Caki2 (cell line): ENCODE measurements at places on chromosomes 16 and 17. TPM values are rescaled to one million over a fixed set of nuclear protein-coding genes. Genes with fewer than 3 reads are reported as not detected.
A peak's percentile ranks its signal among the peaks of the same experiment; 100 is the strongest.

Gene CCDC200
- total RNA-seq = not detected in 2 replicates

Gene HSD17B2
- not detected in 2 replicates for total RNA-seq

Gene CCDC78
- total RNA-seq = 4.5 and 10.3 TPM in 2 replicates

Gene KRTAP4-5
- total RNA-seq = not detected in 2 replicates

Gene ANKRD11
- 48.0 and 56.3 TPM in 2 replicates for total RNA-seq

Gene KCNG4
- not detected in 2 replicates for total RNA-seq

Gene NDRG4
- total RNA-seq = 72.1 and 115 TPM in 2 replicates

Gene RNF157
- 12.9 and 18.2 TPM in 2 replicates for total RNA-seq

Gene GRIN2C
- total RNA-seq = 0.51 and 1.3 TPM in 2 replicates

Gene ACSM5
- 3.2 and 8.0 TPM in 2 replicates for total RNA-seq

Gene HES7
- 5.3 TPM in 1 of 2 replicates, not detected in the other for total RNA-seq

Gene MMP2
- 0.51 TPM in 1 of 2 replicates, not detected in the other for total RNA-seq

Gene KRT33A
- total RNA-seq = not detected in 2 replicates

Gene CLEC18C
- not detected in 2 replicates for total RNA-seq

Gene ABCA6
- total RNA-seq = not detected in 2 replicates

Gene GPR142
- not detected in 2 replicates for total RNA-seq

Gene SLC5A11
- not detected in 2 replicates for total RNA-seq

Gene AIPL1
- total RNA-seq = not detected in 2 replicates

Gene KCNH6
- total RNA-seq = 0.09 TPM in 1 of 2 replicates, not detected in the other

DNA sequence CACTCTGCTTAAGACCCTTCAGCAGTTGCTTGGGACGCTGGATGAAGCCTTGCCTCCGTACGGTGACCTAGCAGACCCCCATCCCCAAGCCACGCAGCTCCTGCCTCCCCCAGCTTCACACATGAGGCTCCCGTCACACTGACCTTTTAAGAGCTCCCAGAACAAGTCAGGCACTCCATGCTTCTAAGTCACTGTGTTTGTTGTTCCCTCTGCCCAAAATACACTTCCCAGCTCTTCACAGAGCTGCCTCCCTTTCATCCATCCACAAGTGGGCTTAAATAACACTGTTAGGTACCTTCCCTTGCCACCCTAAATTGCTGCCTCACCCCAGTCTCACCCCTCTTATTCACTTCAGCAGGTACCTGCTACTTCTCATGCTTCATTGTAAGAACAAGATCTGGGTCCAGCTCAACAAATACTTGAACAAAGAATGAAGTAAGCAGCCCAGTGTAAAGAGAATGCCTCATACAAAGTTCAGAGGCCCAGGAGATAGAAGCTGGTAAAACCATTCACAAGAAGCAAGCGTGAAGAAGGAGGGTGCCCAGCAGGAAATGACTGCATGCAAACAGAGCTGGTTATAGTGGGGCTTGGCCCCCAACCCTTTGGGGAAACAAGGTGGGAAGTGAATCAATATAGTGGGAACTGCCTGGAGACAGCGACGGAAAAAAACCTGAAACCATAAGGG lies 5.8 kb downstream of the ZC3H7A start:
- DNase-seq = no peak

DNA sequence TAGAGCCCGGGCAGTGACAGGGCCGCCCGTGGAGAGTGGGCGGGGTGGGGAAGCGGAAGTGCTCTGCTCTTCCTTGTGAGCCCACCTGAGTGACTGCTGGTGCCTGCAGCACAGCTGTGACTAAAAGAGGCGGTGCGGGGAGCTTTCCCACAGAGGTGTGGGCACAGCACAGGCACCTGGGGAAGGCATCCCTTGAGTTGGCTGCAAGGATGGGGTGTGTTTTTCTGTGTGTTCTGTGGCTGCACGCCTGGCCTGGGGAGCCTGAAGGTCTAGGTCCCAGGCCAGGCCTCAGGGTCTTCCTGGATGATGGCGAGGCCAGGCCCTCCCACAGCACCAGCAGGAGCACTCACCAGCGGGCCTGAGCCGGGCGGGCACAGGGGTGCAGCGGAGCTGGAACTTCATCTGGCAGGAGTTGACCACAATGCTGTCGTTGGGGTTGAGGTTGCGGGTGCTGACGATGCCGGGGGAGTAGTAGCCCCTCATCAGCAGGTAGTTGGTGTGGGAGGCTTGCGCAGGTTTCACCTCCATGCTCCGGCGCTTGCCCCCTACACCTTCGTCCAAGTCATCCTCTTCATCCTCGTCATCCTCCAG lies 67.1 kb downstream of the IL21R start:
- no peak for DNase-seq

DNA sequence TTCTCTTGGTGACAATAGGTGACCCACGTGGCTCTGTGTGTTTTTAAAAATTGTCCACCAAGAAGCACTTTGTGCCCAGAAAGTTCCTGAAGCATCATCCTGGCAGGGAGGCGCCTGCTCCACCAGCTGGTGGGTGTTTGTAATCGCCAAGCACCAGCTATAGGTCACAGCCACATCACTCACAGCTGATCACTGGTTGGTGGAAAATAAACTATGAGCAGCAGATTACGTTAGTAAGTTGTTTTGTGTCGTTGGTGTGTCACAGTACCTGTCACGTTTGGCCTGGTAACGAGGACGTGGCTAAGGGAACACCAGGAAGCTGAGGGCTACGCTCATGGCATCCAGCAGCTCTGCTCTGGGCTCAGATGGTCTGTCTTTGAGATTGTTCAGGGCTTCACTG lies 10.1 kb downstream of the MRM3 start:
- DNase-seq = peak; percentile 30

DNA sequence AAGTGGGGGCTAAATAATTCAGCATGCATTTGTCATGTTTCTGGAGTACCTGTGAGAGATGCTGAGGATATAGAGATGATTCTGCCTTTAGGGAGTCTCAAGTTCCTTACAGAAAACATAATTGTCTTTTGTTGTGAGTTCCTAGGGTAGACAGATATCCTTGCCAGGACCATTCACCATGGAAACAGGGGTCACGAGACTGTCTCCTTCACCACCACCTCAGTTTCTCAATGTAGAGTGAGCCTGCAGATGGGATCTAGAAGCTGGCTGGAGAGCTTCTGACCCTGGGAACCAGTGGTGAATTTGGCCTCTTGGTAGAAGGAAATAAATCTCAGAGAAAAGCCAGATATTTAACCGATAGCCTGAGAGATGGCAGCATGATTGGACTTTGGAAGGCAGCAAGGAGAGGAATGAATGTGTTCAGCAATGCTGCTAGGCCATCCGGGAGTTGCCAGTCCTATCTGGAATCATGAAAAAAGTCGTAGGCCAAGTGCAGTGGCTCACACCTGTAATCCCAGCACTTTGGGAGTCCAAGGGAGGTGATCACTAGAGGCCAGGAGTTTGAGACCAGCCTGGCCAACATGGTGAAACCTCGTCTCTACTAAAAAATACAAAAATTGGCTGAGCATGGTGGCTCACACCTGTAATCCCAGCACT lies 7.4 kb upstream of the HDAC5 start:
- no peak for DNase-seq

GRCh38 chr16:88617268-88618031 lies 20.9 kb upstream of the IL17C start:
- DNase-seq = no peak

- DNase-seq = peak; percentile 50
These were observed 641 bp upstream of the CBX2 start for GRCh38 chr17:79777120-79777893.

GRCh38 chr16:65944361-65944760 lies 422.1 kb upstream of the CDH5 start:
- no peak for DNase-seq

- DNase-seq = no peak
These were observed 275.0 kb upstream of the CDH5 start for GRCh38 chr16:66091471-66091891.

GRCh38 chr16:46573008-46573833 lies 48.0 kb downstream of the SHCBP1 start:
- peak; percentile 4 for DNase-seq

GRCh38 chr17:32756696-32757095 lies 120.2 kb downstream of the MYO1D start:
- DNase-seq = no peak

DNA sequence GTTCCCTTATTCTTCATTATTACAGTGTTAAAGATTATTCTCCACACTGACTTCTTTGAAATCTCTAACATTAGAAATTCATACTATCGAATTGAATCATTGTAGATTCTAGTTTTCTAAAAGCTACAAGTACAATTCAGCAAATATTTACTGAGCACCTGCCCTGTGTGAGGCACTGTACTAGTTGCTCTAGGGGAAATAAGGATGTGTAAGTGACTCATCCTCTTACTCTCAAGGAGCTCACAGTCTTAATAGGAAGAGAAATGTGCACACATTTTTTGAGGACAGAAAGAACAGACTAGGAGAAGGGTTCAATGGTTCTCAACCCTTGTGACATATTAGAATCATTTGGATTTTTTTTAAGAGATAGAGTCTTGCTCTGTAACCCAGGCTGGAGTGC lies 7.7 kb upstream of the SLFN12L start:
- no peak for DNase-seq

- peak; percentile 18 for DNase-seq
These were observed 19.7 kb downstream of the MEAK7 start for GRCh38 chr16:84484579-84485254.

DNA sequence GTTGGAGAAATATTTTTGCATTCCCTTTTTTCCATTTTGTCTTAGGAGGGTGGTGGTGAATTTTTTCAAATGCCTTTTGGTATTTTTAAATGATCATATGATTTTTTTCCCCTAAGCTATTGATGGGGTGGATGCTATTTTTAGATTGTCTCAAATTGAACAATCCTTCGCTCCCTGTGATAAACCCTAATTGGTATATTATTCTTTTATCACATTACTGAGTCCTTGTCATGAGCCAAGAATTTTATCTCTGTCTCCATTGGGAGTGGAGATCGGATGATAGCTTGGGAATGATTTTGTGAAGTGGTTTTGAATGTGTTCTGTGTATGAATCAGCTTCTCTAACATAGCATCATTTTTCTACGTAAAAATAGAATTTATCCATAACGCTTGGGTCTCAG lies 15.4 kb downstream of the NECAB2 start:
- no peak for DNase-seq

- no peak for DNase-seq
These were observed 14.6 kb upstream of the SLC38A7 start for GRCh38 chr16:58699151-58699550.

GRCh38 chr16:85369741-85370528 lies 243.2 kb upstream of the GSE1 start:
- DNase-seq = peak; percentile 31

DNA sequence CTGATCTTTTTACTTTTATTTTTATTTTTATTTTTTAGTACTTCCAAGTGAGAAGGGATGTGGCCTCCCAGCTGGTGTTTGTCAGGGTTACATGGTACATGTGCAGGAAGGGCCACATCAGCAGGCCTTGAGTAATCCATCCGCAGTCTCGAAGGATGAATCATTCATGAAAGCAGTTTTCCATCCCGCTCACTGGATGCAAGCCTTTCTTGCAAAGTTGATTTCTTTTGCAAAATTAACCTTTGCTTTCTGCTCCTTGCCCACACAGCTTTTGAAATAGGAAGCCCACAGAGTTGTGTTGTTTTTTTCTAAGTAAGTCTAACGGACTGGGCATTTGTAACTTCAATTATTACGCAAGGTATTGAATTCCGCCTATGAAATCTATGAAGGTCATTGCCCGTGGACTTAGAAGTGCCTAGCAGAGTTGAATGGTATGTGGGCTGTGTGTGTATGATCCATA lies 157.4 kb downstream of the PRKCA start:
- peak; percentile 76 for DNase-seq

DNA sequence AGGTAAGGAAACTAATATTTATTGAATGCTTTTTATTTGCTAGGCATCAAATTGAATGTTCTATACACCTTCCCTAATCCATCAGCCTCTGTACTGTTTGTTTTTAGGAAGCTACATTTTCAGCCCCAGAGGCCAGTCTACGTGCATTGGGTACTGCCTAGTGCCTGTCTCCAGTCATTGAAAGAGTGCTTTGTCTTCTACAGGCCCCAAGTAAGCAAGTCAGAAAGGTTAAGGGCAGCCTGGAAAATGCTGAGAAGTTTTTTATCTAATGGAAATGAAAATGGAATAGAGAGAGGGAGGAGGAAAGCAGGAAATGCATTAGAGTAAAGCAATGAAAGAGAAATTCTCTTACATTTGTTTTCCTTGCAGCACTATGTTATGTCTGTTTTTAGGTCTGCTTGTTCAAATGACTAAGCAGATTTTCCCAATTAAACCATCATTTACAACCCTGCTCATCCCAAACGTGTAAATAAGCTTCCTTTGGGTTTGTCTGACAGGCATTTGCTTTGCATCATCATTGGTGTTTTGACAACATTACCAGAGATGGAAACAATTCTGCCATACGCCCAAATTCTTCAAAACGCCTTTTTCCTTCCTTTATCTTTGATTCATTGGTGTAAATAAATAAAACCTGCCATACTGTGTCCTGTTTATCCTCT lies 116.0 kb upstream of the GOT2 start:
- DNase-seq = no peak

DNA sequence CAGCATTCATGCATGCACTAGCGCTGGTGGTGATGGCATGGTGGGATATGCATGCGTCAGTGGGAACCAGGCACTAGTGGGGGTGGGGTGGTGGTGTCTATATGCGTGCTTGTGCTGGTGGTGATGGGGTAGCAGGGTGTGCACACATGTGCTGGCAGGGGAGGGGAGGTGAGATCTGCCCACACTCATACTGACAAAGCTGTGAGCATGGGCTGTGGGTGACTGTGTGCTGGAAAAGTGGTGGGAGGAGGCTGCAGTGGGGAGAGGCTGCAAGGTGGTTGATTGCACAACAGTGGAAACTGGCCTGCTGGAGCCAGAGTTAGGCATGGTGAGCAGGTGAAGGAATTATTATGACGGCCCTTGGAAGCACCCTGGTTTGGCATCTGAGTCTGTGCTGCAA lies 31.3 kb upstream of the TEKT1 start:
- DNase-seq = no peak

GRCh38 chr16:82157836-82158235 lies 12.2 kb downstream of the MPHOSPH6 start:
- DNase-seq = no peak

GRCh38 chr17:40430272-40431230 lies 12.7 kb upstream of the IGFBP4 start:
- DNase-seq = no peak

DNA sequence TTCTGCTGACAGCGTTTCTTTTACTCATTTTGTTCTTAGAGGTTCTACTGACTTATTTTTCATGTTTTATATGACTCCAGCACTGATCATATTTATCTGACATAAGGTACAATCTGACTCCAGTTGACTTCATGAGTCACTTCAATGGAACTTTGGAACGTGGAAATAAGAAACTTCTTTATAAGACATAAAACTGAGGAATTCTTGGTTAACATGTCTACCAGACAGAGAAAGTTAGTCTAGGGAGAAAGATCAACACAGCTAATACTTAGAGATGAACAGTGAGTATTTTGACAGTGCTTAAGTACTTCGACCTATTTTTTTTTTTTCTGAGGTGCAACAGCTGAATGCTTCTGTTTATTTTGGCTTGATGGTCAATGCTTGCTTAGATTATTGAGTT lies 679.5 kb downstream of the KCNJ2 start:
- DNase-seq = peak; percentile 68

GRCh38 chr17:600576-601243 lies 113.9 kb downstream of the VPS53 start:
- DNase-seq = no peak

DNA sequence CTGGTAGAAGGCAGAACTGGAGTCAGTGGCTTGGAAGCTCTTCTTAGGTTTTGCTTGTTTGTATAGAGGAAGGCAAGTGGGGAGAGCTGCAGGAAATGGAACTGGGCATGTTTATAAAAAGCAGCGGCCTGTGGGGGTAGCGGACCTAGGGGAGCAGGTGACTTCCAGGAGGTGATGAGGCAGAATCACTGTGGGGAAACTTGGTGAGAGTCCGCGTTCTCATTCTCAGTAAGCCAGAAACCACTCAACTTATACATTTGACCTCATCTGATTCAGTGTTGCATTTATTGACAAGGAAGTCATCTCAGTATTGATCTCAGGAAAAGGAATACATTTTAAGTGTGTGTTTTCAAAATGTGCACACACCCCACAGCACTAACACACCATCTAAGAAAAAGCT lies 299.8 kb downstream of the CNTNAP4 start:
- DNase-seq = peak; percentile 13
